ENCODE measurements at places on chromosomes 11 and 22.

GRCh38 chr22:36702842-36703215, 723 bp downstream of the CACNG2 start:
- DNase-seq, result no peak

GRCh38 chr22:37907036-37907954, 1.2 kb downstream of the MICALL1 start:
- peak; percentile 20 for DNase-seq

DNA sequence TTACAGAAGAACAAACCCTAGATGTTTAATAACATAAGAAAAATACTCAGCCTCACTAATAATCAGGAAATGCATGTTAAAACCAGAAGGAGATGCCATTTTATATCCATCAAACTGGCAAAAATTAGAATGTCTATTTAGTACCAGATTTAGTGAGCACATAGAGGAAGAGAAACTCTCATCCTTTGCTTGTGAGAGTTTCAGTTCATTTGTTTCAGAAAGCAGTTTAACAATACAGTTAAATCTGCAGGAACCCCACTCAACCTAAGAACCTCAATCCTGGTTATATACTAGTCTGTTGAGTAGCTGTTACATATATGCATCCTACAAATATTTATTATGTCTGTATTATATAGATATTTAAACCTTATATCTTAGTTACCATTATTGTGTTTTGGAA, 172.6 kb downstream of the WNT11 start:
- no peak for DNase-seq

- DNase-seq, result no peak
These were observed 77.8 kb upstream of the GNAZ start for GRCh38 chr22:22992474-22992873.

DNA sequence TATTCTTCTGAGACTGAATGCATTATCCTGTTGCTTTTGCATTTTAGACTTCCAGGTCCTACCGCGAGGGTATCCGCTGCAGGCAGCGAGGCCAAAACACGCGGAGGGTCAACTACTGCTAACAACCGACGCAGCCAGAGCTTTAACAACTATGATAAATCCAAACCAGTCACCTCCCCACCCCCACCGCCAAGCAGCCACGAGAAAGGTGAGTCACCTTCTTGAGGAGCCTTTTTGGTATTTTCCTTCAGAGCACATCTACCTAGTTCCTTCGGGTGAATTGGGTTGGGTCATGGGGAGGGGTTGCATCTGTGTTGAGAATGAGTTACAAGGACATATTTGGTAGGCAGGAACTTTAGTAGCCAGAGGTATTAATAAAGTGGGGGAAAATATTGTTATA, 179.8 kb downstream of the NAV2 start:
- DNase-seq, result no peak

DNA sequence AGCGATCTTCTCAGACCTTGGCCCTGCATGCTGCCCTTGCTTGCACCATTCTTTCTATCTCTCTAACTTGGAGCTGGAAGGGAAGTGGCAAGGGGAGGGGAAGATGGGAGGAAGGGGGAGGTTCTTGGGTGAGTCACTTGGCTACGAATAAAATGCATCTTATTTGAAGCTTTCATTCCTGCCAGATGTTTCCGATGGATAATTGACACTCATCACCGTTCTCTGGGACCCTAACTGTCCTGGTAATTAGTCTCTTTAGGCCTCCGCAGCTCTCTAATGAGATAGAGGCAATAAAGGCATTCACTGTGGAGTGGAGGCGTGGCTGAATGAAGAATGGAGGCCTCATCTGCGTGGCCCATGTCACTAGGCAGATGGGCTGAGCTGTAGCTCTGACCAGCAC, 960.1 kb downstream of the NTM start:
- no peak for DNase-seq

DNA sequence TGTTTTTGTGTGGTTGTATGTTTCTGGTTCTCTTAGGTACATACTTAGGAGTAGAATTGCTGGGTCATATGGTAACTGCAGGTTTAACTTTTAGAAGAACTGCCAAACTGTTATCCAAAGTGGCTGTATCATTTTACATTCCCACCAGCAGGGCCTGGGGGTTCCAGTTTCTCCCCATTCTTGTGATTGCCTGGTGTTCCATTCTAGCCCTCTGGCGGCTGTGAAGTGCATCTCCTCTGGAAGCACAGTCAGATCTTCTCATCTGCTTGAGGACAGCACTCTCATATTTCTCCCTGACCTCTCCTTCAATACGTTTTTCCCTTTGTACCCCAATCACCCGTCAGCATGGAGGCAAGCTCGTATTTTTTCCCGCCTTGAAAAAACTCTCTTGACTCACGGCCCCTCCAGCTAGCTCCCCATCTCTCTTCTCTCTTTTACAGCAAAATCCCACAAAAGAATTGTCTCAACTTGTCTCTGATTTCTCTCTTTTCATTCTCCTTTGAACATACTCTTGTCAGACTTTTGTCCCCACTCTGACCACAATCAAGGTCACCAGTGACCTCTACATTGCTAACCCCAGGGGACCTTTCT, 56.8 kb upstream of the THY1 start:
- peak; percentile 22 for DNase-seq

DNA sequence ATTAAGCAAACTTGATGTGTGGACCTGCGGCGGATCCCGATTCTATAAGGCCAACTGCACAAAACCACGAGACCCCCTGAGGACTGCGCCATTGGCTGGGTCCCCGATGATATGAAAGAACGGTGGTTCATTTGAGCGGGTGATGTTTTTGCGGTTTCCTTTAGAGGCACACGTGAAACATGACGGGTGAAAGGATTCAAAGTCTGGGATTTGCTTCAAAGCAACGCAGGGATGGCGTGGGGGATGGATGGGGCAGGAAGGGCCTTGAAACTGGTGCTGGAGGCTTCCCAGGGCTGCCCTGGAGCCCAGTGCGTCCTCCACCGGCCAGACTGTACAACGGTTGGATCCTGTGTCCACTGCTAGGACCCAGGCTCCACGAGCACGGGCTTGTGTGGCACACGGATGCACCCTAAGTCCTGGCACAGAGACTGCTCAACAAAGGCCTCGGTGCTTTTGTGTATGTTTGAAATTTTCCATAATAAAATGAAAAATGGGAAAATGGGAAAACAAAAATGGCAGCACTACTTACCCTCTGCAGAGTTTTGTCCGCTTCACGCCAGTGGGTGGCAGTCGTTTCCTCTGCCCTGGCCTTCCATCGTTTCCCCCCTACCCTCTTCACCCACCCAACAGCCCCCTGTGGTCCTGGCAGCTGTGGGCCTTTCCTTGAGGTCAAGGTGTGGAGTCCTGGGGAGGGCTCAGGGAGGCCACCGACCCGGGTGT, 3.6 kb downstream of the ASCL2 start:
- DNase-seq, result no peak

DNA sequence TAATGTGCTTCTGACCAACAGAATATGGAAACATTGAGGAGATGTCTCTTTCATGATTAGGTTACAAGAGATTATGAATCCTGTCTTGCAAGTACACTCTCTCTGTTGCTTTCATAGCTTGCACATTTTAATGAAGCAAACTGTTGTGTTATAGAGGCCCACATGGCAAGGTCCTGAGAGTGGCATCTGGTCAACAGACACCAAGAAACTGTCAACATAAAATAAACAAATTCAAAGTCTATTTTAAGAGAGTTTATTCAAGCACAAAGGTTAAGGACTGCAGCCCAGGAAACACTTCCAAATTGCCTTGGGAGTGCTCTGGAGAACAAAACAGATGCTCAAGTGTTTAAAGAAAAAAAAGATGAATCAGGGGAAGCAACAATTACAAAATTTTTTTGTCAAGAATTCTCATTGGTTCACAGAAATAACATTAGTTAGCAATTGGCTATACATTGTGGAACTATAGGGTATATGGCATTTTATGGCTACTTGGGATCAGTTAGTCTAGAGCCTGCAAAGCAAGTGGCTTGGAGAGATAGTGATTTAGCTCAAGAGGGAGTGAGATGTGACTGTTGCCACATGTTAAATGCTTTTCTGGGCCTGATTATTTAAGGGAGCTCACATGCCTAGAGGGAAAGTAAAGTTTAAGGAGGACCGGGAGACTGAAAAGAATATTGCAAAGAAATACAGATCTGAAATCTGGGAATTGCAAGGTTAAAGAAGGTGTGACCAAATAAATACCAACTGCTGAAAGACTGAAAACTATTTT, 54.6 kb downstream of the CTSC start:
- DNase-seq, result no peak

DNA sequence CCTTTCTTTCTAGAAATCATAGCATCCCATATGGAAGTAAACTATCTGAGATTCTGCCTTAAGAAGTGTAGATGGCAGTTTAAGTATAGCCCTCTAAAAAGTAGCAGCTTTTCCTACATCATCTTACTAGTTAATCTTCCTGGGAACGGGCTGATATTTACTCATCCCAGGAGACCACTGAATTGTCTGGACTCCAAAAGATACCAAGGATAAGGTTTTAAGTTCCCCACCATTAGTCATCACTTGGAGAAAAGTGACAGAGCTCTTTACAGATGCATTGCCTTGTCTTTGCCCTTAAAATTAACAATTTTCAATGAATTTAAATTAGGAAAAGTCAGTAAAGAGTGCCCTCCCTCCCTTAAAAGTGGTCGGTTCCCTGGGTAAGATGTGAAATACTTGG, 129.5 kb downstream of the MAML2 start:
- DNase-seq, result no peak

- DNase-seq, result no peak
These were observed 35.7 kb upstream of the GAB2 start for GRCh38 chr11:78453140-78453935.

DNA sequence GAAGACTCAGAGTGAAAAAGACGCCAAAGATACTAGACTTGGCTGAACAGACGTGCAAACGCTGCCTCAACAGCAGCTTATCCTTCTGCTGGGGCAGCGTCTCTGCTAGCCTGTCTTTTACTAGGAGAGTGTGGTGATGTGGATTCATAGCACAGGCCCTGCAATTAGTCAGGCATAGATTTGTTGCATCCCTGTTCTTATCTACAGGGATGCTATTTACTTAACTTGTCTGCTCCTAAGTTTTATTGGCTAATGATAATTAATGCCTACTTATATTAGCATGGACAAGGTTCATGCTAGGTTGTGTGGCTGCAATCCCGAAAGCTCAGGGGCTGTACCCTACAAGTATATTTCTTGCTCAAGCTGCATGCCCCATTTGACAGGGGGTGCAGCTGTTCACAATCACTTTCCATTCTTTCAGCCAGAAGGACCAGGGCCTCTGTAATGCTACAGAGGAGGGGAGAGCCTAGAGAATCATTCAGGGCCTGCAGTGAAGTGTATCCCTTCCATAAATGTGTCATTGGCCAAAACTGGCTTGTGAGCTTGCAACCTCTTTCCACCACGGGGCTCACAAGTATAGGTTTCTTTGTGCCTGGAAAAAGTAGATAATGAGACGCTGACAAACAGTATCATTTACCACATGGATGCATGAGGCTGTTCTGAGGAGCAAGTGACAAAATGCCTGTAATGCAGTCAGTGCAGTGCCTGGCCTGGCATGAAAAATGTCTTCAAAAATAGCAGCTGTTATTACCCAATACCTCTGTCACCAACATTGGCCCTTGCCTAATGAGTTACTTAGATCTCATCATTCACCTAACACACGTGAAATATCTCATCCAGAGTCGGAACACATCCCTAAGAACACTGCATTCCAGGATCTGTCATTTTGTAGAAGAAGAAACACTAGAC, 685.8 kb upstream of the API5 start:
- DNase-seq, result no peak

- peak; percentile 74 for DNase-seq
These were observed 1.3 kb upstream of the HDAC10 start for GRCh38 chr22:50252082-50253045.

DNA sequence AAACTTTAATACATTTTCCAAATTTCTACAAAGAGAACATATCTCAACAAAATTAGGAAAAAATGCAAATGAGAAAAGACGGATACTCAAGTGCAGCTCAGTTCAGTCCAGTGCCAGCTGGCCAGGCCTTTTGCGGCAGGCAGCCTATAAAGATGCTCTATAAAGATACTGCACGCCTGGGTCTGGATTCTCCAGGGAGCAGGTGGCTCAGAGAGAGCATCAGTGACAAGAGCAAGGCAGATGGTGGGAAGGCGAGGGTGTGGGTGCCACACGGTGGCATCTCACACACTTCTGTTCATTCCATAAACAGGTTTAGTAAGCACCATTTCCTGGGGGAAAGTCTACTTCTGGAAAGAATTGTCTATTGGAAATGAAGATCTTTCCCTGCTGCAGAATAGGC, 18.1 kb upstream of the SCN3B start:
- no peak for DNase-seq

- no peak for DNase-seq
These were observed 17.6 kb upstream of the MOB2 start for GRCh38 chr11:1504138-1504537.

DNA sequence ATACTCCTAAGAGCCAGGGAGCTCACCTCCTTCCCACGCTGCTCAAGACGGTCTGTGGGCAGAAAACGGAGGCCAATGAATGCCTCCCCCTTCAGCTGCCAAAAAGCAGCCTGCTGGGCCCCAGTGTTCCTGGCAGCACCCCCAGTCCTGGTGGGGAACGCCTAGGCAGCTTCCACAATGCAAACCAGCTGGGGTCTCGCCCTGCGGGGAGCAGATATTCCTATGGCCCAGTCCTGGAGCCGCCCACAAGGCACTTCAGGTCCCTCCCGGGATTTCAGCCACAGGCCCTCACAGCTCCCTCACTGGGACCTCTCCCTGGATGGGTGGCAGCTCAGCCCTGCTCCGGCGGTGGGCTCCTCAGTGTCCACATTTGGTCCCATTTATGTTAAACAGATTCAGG, 29.2 kb downstream of the A4GALT start:
- DNase-seq, result no peak

GRCh38 chr11:495537-495931, 11.5 kb downstream of the RNH1 start:
- no peak for DNase-seq

- DNase-seq, result no peak
These were observed 105.5 kb downstream of the MYO18B start for GRCh38 chr22:25847451-25847850.
